Activated CD4-positive, CD25-positive, alpha-beta regulatory T cell treated with anti-CD3 and anti-CD28 coated beads, Interleukin-2, amount 50 U/mL, for 24 hours (primary cell): ENCODE measurements at places on chromosomes 12 and 14.

DNA sequence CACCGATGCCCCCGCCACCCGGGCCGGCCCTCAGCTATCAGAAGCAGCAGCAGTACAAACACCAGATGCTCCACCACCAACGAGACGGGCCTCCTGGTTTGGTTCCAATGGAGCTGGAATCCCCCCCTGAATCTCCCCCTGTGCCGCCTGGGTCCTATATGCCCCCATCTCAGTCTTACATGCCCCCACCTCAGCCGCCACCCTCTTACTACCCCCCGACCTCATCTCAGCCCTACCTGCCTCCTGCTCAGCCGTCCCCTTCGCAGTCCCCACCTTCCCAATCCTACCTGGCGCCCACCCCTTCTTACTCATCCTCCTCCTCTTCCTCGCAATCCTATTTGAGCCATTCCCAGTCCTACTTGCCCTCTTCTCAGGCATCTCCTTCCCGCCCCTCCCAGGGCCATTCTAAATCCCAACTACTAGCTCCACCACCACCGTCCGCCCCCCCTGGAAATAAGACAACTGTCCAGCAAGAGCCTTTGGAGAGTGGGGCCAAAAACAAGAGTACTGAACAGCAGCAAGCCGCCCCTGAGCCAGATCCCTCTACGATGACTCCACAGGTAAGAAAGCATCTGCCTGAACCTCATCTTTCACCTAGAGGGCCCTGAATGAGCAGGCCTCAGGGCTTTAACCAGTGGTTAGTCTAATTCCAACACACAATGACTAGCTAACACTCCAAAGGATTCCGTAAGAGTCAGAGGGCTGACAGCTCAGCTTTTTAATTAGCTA lies 851 bp downstream of the YLPM1 start:
- ATAC-seq: no peak

DNA sequence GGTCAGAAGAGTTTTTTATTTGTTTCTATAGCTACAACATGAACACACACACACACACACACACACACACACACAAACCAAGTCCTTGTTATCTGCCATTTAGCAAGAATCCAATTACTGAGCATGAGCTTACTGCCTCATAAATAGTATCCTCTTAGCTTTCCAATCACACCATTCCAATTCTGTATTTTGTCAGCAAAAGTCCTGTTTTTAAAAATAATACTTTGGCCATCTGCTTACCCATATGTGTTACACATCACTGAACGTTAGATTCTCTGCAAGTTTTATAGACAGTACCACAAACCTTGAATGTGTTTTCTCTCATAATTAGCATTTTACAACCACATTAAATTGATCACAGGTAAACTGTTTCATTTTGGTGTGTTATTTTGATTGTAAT lies 1905.4 kb upstream of the FLRT2 start:
- ATAC-seq: no peak

DNA sequence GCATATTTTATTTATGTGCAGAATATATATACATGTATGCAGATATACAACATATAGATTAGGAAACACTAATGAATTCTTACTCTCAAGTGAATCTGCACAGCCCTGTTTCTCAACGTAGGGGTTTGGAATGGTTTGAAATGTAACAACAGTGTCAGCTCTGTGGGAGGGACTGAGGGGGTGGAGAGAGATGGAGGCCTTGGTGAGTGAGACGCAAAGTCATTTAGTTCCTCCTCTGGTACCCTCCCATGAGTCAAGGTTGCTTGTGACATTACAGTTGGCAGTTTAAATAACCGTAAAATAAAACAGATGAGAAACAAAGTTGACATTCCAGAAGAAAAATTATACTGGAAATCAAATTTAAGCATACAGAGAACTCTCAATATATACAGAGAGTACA lies 313.0 kb upstream of the PRKD1 start:
- ATAC-seq: no peak

GRCh38 chr14:105140581-105140980 lies 28.0 kb downstream of the JAG2 start:
- no peak for ATAC-seq

- no peak for ATAC-seq
Observed at GRCh38 chr12:117842630-117843029, 126.2 kb downstream of the KSR2 start.
